ENCODE measurements at places on chromosomes 3 and 15. TPM values are rescaled to one million over a fixed set of nuclear protein-coding genes. Genes with fewer than 3 reads are reported as not detected.

The ROPN1 gene
- total RNA-seq, result not detected

The POPDC2 gene
- 0.34 TPM for total RNA-seq

The ITIH3 gene
- total RNA-seq, result not detected

The EIF1B gene
- total RNA-seq, result 20.2 TPM

Data from nasal cavity respiratory epithelium epithelial cell of viscerocranial mucosa (primary cell).